Astrocyte (in vitro differentiated cells and primary cell): ENCODE measurements at places on chromosomes 2 and 18. TPM values are rescaled to one million over a fixed set of nuclear protein-coding genes. Genes with fewer than 3 reads are reported as not detected.

The DLX2 gene
- total RNA-seq: 2.1 and 2.2 TPM in 2 replicates

The REG3A gene
- total RNA-seq: not detected in 2 replicates

The APCDD1 gene
- 4.4 and 5.4 TPM in 2 replicates for total RNA-seq

The RGPD4 gene
- total RNA-seq: not detected in 2 replicates

The TCF23 gene
- total RNA-seq: not detected in 2 replicates

DNA sequence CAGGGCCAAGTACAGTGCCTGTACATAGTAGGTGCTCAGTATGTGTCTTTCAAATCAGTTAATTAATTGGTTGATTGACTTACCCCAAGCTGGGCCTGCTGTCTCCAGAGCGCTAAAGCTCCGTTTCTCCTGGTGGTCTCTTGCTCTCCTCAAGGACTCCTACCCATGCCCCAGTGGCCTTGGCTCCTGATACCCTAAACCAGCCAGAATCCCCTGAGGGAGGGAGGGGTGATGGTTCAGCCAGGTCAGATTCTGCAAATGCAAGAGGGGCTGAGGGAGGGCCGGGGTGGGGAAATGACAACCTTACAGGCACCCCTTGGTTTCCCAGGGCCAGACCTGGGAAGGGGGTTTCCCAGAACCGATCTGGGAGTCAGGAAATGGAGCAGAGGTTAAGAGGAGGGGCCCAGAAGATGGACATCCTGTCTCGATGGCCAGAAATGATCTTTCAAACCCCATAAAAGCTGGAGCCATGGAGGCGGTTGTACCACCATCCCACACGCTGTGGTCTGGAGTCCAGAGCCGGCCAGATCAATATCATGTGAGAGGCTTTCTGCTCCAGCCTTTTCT lies 209.1 kb downstream of the TNS1 start:
- H3K36me3 ChIP-seq: peaks cover 6% of the 10 kb centered on the region
- H3K4me1 ChIP-seq: peaks cover 25% of the 10 kb centered on the region
- no peak overlapping the region for H3K4me3 ChIP-seq
- H3K27ac ChIP-seq: no peak overlapping the region
- H3K27me3 ChIP-seq: no peaks in the 10 kb centered on the region

GRCh38 chr2:14148216-14148615 lies 484.3 kb upstream of the LRATD1 start:
- no peaks in the 10 kb centered on the region for H3K36me3 ChIP-seq
- H3K4me3 ChIP-seq: no peak overlapping the region
- H3K27me3 ChIP-seq: no peaks in the 10 kb centered on the region
- DNase-seq: no peak
- H3K27ac ChIP-seq: no peak overlapping the region
- no peaks in the 10 kb centered on the region for H3K4me1 ChIP-seq

DNA sequence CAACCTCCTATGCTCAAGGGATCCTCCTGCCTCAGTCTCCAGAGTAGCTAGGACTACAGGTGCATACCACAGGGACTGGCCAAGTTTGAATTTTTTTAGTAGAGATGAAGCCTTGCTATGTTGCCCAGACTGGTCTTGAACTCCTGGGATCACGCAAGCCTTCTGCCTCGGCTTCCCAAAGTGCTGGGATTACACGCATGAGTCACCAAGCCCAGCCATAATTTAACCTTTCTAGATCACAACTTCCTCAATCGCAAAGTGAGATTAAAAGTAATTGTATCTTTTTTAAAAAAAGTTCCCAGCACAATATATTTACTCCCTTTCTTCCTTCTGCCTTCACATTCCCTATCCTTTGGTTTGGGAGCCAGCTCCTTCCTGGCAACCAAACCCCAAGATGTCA lies 5.8 kb upstream of the PPP1CB start:
- peaks cover 8% of the 10 kb centered on the region for H3K4me1 ChIP-seq
- no peak for DNase-seq
- no peaks in the 10 kb centered on the region for H3K36me3 ChIP-seq
- H3K27ac ChIP-seq: no peak overlapping the region
- no peak overlapping the region for H3K4me3 ChIP-seq

DNA sequence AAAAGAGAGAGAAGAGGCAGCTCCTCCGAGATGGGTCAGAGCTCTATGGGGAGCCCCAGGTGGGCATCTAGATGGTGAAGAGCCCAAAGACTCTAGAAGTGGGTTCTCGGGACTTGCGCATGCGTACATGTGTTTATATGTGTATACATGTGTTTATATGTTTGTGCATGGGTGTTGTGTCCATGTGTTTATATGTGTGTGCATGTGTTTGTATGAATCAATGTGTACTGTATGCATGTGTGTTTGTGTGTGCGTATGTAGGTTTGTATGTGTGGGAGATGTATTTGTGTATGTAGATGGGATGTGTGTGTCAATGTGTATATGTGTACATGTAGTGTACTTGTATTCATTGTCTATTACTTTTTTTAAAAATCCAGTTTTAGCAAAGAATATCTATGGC lies 25.6 kb downstream of the DNPEP start:
- no peak for DNase-seq
- H3K4me1 ChIP-seq: peaks cover 8% of the 10 kb centered on the region
- H3K27ac ChIP-seq: no peak overlapping the region
- no peaks in the 10 kb centered on the region for H3K36me3 ChIP-seq

DNA sequence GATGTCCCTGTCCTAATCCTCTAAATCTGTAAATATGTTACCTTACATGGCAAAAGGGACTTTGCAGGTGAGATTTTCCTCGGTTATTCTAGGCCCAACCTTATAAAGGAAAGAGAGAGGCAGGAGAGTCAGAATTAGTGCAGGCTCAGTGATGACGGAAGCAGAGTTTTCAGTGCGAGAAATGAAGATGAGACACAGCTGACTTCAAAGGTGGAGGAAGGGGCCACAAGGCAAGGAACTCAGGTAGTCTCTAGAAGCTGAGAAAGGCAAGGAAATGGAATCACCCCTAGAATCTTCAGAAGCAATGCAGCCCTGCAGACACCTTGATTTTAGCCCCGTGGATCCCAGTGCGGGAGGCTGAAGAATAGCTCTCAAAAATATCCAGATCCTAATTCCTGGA lies 7.2 kb upstream of the LCLAT1 start:
- no peaks in the 10 kb centered on the region for H3K27me3 ChIP-seq
- H3K4me1 ChIP-seq: no peaks in the 10 kb centered on the region
- no peaks in the 10 kb centered on the region for H3K36me3 ChIP-seq
- no peak overlapping the region for H3K4me3 ChIP-seq

DNA sequence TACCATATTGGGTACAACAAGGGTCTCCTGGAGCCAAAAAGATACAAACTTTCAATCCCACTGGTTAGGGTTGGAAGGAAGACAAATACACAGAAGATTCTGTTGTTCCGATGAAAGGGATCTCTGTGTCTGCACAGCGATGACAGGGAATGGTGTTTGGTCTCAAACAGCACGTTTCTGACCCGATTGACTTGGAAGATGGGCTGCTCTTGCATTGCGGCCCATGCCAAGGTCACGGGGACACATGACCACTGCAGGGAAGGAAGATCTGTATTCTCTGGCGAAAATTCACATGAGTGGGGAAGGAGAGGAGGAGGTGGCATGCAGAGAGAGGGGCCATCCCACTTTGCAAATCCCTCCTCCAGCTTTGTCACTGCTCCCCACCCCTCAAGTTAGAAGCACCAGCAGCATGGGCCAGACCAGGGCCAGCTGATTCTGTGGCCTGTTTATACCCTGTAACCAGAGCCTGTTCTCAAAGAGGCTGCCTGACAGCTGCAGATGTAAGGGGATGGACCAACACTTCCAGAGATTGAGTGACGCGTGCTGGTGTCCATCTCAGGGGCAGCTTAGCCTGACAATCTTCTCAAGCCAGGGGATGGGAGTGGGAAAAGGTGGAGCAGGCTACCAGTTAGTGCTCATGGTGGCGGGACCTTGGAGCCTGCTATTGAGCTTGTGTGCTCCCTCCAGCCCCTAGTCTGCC lies 57.2 kb downstream of the TNP1 start:
- H3K27ac ChIP-seq: no peak overlapping the region
- DNase-seq: no peak
- no peak overlapping the region for H3K4me3 ChIP-seq
- H3K4me1 ChIP-seq: no peaks in the 10 kb centered on the region
- H3K36me3 ChIP-seq: no peaks in the 10 kb centered on the region

- H3K36me3 ChIP-seq: no peaks in the 10 kb centered on the region
- H3K27ac ChIP-seq: no peak overlapping the region
- H3K4me3 ChIP-seq: no peak overlapping the region
- no peaks in the 10 kb centered on the region for H3K27me3 ChIP-seq
- no peak for DNase-seq
These were observed 54.9 kb upstream of the CDCA7 start for GRCh38 chr2:173299764-173300163.

DNA sequence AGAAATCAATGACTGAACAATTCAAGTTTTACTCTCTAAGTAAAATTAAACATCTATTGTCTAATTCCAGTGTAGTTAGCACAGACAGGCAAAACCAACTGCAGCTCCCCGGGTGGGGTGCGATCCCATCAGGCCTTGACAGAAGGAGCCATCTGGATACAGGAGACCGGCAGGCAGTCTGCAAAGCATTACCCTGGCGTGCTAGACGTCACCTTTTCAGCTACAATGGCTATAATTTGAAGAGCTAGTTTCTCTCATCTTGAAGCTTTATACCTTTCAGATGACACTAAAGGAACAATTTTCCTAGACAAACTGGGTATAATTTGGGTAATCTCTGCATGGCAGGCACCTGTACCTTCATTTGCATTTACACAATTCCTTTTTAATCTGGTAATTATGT lies 761.5 kb upstream of the SOX11 start:
- no peak overlapping the region for H3K27ac ChIP-seq
- H3K36me3 ChIP-seq: no peaks in the 10 kb centered on the region
- H3K27me3 ChIP-seq: no peaks in the 10 kb centered on the region
- no peak for DNase-seq

GRCh38 chr2:383178-383577 lies 95.3 kb upstream of the ALKAL2 start:
- no peak overlapping the region for H3K27ac ChIP-seq
- H3K4me1 ChIP-seq: peaks cover 3% of the 10 kb centered on the region
- no peak for DNase-seq
- no peaks in the 10 kb centered on the region for H3K36me3 ChIP-seq
- H3K27me3 ChIP-seq: no peaks in the 10 kb centered on the region
- H3K4me3 ChIP-seq: no peak overlapping the region

- H3K27ac ChIP-seq: no peak within 1 kb of the TSS
- no peaks in the 10 kb centered on the region for H3K36me3 ChIP-seq
- DNase-seq: no peak
- no peak within 1 kb of the TSS for H3K4me3 ChIP-seq
These were observed at the start of gene ZAP70 for GRCh38 chr2:97713296-97714083. Gene ZAP70, plus strand, starts transcription at chr2:97713576. Its CDS starts 10,461 bp downstream, at chr2:97724037.

GRCh38 chr2:160111951-160112798 lies 49.8 kb upstream of the PLA2R1 start:
- no peaks in the 10 kb centered on the region for H3K27me3 ChIP-seq
- no peaks in the 10 kb centered on the region for H3K36me3 ChIP-seq
- H3K4me3 ChIP-seq: no peak overlapping the region
- H3K27ac ChIP-seq: no peak overlapping the region
- no peaks in the 10 kb centered on the region for H3K4me1 ChIP-seq

DNA sequence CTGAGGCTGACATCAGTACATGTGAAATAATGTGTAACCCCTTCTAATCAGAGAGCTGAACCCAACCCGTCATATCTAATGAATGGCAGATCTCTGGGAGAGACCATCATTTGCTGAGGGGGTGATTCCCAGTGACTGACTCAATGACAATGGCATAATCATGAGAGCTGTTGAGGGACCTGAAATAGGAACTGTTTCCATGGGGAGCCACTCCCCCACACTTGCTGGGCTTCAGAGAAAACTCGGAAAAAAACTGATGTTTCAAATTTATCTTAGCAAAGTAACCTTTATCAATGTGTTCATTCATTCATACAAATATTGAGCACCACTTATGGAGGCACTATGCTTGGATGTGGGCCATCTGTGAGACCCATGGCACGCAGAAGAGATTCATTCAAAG lies 93.4 kb upstream of the ZBTB14 start:
- H3K4me3 ChIP-seq: no peak overlapping the region
- H3K4me1 ChIP-seq: no peaks in the 10 kb centered on the region
- H3K27me3 ChIP-seq: no peaks in the 10 kb centered on the region
- no peak for DNase-seq
- no peaks in the 10 kb centered on the region for H3K36me3 ChIP-seq

- H3K36me3 ChIP-seq: no peaks in the 10 kb centered on the region
- no peaks in the 10 kb centered on the region for H3K4me1 ChIP-seq
- DNase-seq: no peak
- no peaks in the 10 kb centered on the region for H3K27me3 ChIP-seq
- no peak overlapping the region for H3K27ac ChIP-seq
These were observed 98.6 kb downstream of the LNPK start for GRCh38 chr2:175903384-175903936.

- no peaks in the 10 kb centered on the region for H3K4me1 ChIP-seq
- H3K4me3 ChIP-seq: no peak overlapping the region
- H3K27ac ChIP-seq: no peak overlapping the region
These were observed 14.9 kb downstream of the MAL start for GRCh38 chr2:95040426-95040825.
